GM12878 (cell line): ENCODE measurements at places on chromosomes 7 and 10.

GRCh38 chr10:3890602-3891352 lies 105.8 kb upstream of the KLF6 start:
- DNase-seq = no peak

- peak; percentile 79 for DNase-seq
Observed at GRCh38 chr7:158613481-158613880, 25.9 kb upstream of the PTPRN2 start.

- no peak for DNase-seq
Observed at GRCh38 chr7:44262031-44262430, 61.3 kb downstream of the YKT6 start.

DNA sequence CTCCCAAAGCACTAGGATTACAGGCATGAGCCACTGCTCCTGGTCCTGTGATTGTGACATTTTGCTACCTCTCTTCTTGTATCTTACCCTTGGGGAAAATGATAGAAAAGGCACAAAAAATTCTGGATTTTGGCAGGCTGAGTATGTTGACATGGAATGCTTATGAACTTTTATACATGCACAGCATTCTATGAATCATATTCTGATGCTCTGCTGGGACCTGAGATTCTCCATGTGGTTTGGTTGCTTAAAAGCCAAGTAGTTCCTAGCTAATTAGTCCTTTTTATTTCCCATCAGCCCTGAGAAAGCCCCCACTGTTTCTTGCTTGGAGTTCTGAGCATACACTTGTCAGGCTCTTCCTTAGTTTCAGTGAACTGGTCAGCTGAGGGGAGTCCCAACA lies 8.3 kb upstream of the KAZALD1 start:
- DNase-seq = no peak

GRCh38 chr10:122044713-122045112 lies 55.8 kb downstream of the TACC2 start:
- DNase-seq = no peak

- no peak for DNase-seq
Observed at GRCh38 chr7:38673795-38674194, 42.6 kb upstream of the AMPH start.

GRCh38 chr10:70542565-70542938 lies 60.0 kb downstream of the PRF1 start:
- DNase-seq = no peak

DNA sequence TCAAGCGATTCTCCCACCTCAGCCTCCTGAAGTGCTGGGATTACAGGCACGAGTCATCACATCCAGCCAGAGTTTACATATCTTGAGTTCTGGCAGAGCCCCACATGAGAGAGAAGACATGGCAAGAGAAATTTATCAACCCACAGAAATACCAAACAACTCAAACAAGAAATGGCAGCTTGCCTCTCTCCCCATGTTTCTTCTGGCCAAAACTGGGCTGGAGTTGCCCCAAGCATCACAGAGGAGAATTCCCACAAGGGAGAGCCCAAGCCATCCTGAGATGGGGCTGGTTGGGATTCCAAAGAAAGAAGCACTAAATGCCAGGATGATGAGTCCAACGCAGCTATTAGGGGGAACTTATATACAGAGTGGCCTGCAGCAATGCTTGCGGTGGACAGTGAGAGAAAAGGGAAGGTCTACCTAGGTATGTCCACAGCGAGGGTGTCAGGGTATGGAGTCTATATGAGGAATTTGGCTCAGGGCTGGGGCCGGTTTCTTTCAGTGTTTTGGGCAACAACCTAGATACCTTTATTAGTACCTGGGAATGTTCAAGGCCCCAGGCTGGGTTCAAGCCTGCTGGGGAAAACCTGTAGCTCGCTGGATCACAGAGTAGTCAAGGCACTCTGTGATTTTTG lies 14.5 kb upstream of the PAX4 start:
- DNase-seq = no peak

- no peak for DNase-seq
Observed at GRCh38 chr10:5442990-5443370, 30.6 kb downstream of the NET1 start.

- no peak for DNase-seq
Observed at GRCh38 chr7:33845991-33846509, 59.3 kb upstream of the BMPER start.

DNA sequence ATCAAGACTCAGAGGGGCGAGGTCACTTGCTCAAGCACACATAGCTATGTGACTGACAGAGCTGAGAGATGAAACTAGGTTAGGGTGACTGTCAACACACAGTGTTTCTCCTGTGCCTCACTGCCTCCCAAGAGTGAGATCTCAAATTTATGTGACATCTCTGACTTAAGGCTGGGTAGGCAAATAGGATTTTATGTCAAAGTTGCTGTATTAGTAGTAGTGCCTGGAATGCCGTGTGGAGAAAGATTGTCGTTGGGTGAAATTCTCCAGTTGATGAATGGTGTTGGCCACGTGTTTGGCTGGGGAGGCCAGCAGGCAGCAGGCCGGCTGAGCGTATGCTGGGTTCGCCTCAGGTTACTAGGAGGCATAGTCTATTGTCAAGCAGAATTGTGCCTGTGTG lies 148.3 kb upstream of the BMPER start:
- DNase-seq = no peak

DNA sequence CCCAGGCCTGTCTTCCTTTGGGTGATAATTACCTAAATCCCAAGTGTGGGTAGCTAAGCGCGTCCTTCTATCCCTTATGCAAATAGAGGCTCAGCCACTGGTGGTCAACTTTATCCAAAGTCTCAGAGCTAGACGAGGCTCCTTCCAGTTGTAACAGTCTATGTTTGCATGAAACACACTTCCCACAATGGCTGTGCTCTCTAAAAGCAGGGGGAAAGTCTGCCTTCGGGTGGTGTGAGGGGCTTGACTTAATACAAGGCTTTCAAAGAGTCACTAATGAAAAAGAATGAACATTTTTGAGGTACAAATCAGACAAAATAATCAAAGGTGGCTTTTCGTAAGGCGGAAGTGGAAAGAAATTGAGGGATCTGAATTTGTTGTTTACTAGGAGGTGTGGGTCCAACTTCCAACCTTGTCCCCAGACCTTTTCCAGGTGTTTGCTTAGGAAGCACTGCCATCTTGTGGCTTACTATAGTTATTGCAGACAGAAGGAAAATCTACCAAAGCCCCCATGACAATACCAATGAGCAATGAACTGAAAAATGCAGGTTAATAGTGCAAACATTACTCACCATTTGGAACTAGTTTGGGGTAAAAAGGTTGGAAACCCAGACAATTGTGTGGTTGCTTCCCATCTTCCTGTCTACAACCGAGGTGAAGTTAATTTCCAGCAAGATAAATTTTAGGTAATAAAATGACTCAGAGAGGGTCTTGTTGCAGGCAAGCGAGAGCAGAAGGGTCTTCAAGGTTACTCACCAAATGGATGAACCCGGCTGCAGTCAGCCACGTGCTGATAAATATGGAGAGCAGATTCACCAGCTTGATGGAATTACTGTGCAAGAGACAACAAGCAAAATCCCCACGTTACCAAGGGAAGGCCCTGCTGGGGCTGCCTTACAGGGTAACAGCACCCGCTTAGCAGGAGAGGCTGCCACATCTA lies 525.7 kb downstream of the KCNMA1 start:
- peak; percentile 13 for DNase-seq

DNA sequence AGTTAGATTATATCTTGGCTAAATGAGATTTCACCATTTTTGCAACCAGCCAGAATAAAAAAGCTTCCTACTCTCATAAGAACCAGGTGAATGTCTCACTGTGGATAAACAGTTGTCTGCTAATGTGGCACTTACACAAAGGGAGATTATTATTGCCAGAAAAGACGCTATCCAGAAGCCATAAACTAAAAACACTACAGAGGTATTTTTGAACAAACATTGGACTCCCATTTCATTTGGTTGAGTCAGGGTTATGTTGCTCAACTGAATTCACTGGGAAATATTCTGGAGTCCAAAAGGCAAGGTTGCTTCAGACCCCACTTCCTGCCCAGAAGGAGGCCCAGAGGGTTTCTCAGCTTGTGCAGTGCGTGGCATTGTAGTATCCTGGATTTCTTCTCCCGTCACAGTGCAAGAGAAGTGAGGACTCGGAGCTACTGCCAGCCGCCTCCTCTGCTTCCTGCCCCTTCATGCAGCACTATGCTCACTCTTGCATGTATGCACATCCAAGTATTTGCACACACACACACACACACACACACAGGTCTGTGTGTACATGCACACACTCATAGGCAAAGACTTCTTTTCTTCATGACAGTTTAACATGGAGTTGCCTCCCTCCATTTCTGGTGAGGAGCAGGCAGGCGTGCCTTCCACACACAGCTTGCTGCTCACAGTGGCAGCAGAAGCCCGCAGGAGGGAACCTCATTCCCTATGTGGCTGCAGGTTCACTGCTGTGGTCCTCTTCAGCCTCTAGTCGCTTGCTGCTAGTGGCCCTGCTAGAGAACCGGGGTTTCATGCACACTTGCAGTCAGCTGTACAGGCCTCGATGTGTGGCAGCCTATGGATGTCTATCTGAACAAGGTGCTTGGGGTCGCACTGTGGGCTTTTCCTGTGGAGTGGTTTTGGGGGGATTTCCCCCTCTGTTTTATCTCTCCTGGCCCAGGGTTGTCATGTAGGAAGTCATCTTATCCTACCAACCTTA lies 10.1 kb downstream of the DENND10 start:
- DNase-seq = no peak

- DNase-seq = no peak
Observed at GRCh38 chr7:137681657-137682562, 164.9 kb downstream of the DGKI start.

DNA sequence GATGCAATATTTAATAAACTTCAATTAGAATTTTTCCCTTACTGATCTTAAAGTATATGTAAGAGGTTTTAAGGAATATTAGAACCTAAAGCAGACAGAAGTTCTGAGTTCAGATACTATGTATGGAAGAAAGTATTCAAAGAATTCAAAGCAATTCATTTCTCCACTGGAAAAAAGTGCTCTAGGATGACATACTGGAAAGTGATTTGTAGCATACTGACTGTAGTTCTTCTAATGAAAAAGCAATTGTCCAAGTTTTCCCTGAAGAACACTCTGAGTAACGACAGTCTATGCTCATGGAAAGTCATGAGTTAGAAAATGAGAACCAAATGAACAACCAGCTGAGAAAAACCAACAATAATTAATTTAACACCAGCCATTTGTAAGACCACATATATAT lies 180.8 kb upstream of the SLC26A5 start:
- DNase-seq = no peak

DNA sequence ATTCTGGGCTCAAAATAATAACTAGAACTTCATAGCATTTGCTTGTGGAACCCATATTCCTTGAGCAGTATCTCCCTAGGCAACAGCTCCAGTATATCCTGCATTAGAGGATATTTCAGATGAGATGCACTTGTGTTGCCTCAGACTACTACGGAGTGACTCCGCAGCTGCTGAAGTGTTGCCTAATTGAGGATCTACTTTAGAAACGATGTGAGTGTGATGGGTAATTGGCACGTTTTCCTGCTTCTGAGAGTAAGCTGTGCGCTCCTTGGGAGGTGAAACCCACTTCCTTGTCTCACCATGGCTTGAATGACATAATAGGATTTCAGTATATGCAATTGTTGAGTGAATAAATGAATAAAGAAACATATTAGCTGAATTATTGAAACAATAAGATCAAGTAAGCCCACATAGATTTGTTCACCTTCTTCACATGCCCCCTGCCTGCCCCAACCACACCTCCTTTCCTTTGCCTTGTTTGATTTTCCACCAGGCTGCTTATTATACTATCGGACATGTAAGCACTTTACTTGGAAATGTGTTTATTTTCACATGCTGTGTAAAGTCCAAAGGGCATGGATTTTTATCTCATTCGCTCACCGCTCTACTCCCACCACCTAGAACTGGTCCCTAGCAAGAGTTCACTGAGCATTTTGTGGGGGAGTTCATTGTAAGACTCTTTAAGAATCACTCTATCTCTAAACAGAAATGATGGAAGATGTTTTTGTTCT lies 303.8 kb downstream of the KCNMA1 start:
- DNase-seq = no peak

DNA sequence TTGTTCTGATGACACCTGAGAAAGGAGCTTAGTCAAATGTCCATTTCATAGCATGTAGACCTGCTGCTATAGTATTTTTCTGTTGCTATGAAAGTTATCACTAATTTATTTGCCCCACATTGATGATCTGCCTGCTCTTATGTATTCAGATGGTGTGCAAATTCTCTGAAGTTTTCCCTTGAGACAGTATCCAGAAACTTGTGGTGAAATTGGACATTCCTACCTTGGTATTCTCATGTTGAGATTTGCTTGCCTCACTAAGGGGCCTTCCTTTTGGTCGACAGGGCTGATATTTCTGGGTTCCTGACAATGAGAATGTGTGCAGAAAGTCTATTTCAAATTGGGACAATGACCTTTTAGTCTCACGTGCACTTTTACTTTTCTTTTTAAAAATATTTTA lies 253.2 kb upstream of the FZD8 start:
- no peak for DNase-seq
